NCI-H187 (cell line): ENCODE measurements at places on chromosomes 7 and 10.

DNA sequence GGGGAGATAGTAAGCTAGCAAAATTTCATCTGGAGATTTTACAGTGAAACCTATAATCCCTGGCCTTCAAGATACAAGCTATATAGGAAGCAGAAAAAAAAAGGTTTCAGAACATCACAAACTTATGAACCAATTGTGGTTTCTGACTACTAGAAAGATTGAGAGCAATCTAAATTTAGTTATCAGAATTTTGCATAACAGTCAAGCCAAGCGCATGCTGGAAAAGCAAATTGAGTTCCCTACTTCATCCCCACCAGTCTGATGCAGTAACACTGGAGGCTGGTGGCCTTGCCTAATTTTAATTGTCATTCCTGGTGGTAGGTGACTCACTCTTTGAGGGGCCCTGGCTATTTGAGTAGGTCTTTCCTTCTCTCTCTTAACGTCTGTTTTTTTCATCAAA, 46.3 kb upstream of the ELMO1 start:
- DNase-seq = no peak

DNA sequence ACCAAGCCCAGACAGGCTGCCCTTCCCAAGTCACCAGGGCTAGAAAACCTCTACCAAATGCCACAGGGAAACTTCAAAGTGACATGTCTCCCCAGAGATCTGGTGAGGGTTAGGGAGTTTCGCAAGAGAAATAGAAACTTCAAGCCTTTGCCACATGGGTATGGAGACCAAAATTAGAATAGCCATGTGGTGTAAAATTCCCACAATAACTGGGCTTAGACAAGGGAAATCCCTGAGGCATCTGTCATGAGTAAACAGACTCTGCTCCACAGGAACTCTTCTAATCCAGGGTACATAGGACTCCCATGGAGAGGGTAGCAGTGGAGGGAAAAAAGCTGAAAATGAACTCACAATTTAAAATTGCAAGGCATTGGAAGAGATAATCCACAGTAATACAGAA, 14.3 kb downstream of the ADAM12 start:
- no peak for DNase-seq

DNA sequence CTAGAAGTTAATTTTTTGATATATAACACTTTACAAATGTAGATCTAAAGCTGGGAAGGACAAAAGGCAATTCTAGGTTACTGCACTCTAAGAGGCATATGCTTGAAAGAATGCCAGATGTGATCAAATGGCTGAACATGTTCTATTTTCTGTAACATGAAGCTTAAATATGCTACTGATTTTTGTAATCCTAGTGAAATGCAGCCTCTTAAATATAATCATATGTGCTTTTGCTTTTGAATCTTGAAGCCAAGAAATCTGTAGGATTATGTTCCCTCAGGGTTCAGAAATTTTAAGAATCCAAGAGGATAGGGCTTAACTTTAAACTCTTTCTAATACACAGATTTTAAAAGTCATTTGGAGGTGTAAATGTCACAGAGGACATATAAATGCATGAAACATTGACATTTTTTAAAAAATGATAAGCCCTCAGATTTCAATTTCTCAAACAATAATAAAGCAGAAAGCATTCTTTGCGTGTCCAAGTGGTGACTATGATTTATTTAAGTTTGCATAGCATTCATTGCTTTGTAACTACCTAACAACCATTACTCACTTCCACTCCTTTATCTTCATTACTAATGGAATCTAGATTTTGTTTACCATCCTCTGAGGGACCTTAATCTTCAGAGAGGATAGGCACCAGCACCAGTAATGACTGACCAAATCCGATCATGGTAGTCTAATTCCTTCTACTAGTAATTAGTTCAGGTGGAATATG, 170.4 kb downstream of the MAGI2 start:
- DNase-seq = no peak

- no peak for DNase-seq
Measured at GRCh38 chr10:131018886-131019500, 292.5 kb downstream of the TCERG1L start.
